T-helper 2 cell (primary cell): ENCODE measurements at places on chromosomes 5 and 9.

GRCh38 chr5:102295534-102296177 lies 428 bp downstream of the SLCO4C1 start:
- DNase-seq: no peak

DNA sequence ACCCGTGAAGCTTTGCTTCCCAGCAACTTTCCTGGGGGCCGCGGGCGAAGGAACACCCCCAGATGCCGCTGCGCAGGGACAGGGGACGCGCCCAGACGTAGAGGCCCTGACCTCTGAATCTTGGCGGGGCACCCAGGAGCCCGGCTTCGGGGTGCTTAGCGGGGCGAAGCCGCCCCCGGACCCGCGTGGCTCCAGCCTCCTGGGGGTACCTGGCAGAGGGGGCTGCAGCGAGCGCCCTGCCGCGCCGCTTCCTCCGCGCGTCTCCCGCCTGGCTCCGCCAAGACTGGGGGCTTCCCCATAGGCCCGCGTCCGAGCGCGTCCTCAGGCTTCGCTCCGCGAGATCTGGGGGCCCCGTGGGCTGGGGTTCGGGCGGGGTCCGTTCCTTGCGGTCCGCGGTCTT lies 23.0 kb upstream of the ZNF782 start:
- DNase-seq: no peak

GRCh38 chr5:68343421-68343826 lies 127.9 kb downstream of the PIK3R1 start:
- DNase-seq: no peak

DNA sequence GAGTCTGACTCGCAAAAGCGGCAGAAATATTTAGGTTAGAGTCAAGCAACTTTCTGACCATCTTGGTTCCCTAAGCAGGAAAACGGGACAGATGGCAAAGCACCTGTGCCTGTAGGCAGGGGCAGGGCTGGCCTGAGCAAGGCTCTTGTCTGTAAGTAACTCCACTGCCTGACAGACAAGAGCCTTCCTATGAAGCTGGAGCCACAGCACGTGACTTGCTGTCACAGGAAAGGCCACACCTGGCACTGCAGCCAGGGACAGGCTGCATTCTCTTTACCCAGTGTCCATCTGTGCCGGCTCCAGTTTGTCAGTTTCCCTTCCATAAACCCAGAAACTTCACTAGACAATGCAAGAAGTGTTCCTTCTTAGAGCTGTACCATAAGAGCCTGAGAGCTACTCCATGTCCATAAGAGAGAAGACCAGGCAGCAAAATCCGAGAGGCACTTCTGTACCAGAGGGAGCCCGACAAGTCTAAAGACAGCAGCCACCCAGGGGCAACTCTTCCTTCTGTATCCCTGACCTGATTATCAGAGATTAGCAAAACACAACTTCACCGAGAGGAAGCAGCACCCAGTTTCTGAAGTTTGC lies 78.1 kb downstream of the GPR21 start:
- no peak for DNase-seq

DNA sequence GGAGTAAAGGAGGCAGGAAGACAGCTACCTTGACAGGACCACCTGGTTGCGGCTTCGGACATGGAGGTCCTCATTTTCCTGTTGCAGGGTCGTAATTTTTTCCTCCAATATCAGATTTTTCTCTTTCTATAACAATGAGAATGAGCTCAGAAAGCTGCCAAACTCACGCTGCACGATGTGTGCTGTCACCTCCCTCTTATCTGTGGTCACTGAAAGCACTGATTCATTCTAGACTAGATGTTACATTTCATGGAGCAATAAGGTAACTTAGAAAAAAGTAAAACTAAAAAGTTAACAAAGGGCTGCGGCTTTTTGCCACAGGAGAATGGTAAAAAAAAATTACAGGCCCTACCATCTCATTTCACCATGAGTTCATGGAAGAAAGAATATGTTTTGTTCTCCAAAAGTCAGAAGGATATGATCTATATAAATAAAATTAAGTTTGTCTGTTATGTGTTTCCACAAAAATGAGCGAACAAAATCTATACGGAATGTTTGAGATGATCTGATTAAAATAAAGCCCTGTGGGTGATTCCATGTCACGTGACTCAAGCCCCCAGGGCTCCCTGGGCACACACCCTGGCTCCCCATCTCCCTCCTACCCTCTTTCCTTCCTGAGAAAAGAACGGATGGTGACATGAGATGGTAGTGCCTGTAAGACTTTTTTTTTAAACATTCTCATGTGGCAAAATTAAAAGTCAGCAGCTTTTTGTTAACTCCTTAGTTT lies 26.9 kb upstream of the ANXA6 start:
- DNase-seq: no peak

GRCh38 chr9:18706648-18707047 lies 232.7 kb downstream of the ADAMTSL1 start:
- no peak for DNase-seq

DNA sequence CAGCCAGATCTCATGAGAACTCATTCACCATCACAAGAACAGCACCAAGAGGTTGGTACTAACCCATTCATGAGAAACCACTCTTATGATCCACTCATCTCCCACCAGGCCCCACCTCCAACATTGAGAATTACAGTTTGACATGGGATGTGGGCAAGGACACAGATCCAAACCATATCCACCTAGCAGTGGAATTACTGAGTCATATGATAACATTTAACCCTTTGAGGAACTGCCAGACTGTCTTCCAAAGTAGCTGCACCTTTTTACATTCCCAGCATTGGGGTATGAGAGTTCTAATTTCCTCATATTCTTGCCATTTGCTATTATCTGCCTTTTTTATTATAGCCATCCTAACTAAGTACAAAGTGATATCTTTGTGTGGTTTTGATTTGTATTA lies 51.9 kb downstream of the CTNNA1 start:
- no peak for DNase-seq

DNA sequence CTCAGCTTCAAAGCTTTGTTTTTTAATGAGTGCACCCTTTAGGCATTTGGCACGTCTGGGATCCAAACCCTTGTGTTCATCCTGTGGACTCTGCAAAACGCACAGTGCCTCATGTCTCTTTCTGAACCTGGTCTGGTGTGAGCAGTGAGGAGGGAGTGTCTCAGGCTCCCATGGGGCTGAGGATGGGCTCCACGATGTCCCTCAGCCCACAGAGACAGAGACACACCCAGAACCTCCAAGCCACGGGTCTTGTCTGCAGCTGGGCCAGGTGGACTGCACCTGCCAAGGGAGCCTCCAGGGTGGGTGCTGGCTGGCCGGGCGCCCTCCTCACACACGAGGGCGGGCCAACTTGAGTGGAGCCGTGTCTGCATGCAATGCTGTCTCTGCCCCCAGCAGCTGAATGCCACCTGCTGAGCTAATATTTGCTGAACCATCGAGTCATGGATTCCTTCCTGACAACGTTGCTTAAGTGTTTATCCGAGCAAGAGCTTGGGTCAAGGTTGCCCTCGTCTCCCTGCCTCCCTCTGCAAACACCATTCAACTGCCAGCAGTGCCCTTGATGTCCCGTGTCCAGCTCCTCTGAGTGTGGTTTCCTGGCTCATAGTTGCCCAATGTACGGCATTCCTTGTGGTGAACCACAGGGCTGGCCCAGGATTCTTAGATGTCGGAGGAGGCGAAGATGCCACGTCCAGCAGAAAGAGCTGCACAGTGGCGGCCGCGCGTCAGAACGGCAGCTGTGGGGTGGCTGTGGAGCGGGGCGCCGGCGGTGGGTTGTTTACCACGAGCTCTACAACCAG lies 31.4 kb upstream of the LPCAT1 start:
- DNase-seq: no peak

DNA sequence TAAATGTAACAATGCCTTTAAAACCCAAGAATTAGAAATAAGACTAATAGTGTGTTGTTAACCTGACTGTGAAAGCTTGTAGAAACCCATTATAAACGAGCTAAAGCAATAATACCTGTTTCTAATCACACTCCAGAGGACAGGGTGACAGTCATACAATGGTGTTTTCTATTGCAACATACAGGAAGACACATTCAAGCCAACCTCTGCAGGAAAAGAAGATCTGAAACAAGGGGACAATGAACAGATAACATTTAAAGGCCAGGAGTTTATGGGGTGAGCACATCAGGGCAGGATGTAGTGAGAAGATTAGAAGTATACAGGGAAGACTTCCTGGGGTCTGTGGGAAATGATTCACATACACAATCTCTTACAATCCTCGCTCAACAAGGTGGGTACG lies 13.8 kb downstream of the BARHL1 start:
- no peak for DNase-seq

GRCh38 chr5:59107692-59108091 lies 524.8 kb downstream of the RAB3C start:
- DNase-seq: no peak

- no peak for DNase-seq
Observed at GRCh38 chr9:126114409-126114760, 212.2 kb upstream of the MVB12B start.

DNA sequence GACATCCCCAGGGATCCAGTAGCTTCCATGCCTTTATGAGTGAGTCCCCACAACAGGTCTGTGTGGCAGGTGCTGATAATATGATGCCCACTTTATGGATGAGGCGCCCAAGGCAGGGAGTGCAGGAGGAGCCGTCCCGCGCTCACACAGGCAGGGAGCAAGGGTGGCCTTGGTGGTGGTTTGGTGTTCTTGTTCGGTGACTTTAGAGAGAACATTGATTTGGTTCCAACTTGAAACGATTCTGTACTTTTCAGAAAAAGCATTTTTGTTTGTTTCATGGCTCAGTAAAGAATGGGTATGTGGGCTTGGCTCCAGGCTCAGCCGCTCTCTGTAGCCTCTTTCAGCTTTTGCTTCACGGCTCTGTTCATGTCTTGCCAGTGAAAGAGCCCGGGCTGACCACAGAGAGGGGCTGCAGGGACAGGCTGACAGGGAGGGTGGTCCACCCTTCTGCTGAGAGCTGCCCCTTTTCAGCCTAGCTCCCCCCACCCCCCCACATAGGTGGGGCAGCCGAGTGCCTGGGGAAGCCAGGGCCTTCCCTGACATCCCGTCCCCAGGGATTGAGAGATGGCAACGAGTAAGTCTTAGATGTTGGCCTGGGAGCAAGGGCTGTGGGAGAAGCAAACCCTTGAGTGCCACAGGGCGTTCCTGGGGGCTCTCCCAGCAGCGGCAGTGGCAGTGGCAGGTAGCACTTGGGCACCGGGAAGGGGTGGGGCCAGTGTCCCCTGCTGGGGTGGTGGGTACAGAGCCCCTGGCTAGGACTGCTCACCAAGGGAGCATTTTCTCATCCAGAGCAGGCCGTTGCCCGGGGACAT lies 28.0 kb downstream of the NCS1 start:
- no peak for DNase-seq

GRCh38 chr5:149405550-149406202 lies 26.6 kb upstream of the IL17B start:
- no peak for DNase-seq

GRCh38 chr5:32182463-32183063 lies 8.4 kb upstream of the GOLPH3 start:
- DNase-seq: no peak

GRCh38 chr9:13220837-13221236 lies 58.7 kb downstream of the MPDZ start:
- no peak for DNase-seq

DNA sequence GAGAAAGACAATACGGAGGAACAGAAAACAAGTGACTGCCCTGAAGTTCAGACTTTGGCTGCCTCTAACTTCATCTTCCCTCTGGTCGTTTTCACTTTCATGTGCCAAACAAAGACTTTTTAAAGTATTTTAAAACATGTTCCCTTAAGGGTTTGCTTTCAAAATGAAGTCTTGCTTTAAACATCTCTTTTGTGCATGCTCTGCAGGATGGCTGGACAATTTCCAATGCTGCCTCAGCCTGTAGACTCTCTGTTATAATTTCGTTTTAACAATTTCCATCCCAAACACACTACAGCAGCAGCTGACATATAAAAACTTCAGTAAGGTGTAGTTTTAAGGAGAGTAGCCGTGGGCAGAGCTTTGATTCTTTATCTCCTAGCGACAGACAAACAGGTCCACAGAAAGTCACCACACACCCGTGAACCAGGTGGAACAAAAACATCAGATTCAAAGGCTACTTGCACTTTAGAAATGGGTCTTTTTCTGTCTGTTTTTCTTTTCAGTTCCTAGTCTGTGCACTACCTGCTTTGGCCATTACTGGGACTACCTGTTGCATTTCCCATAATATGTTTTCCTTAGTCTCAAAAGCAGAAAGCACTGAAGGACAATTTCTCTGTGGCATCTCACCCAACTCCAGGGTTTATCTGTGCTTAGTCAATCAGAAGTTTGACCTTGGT lies 308.9 kb downstream of the DTWD2 start:
- no peak for DNase-seq

DNA sequence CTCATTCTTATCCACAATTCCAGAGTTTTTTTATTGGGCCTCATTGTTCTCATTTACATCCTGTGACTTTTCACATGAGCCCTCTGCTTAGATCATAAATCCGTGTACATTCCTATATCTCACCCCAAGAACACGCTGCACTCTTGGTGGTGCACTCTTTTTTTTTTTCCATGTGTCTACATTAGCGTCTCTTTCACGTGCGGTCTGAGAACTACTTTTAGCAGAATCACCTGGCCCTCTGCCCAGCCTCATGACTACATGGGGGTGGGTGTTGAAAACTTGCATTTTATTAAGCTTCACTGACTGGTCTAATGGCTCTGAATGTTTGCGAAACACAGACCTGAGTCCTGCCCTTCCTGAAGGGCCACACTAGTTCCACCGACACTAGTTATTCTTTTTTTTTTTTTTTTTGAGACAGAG lies 18.6 kb downstream of the C9orf57 start:
- no peak for DNase-seq

- no peak for DNase-seq
Observed at GRCh38 chr9:137989156-137989555, 111.6 kb downstream of the CACNA1B start.

GRCh38 chr5:167624053-167624452 lies 667.4 kb upstream of the WWC1 start:
- DNase-seq: no peak

DNA sequence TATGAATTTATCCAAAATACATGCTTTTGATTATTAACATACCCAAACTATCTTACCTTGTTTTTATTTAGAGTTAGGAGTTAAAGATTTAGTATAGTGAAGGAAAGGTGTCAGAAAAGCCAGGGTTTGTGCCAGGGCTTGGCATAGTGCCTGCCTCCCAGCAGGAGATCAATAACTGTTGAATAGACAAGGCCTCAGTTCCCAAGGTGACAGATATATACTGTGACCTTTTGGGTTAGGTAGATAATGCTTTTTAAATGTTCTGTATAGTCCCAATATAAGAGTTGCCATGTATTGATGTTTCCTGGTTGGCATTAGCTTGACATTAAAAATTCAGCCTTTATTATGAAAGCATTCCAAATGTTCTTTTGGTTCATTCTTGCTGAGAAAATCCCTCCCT lies 121.8 kb downstream of the MCTP1 start:
- DNase-seq: no peak

GRCh38 chr5:77832938-77833337 lies 56.8 kb upstream of the TBCA start:
- no peak for DNase-seq

DNA sequence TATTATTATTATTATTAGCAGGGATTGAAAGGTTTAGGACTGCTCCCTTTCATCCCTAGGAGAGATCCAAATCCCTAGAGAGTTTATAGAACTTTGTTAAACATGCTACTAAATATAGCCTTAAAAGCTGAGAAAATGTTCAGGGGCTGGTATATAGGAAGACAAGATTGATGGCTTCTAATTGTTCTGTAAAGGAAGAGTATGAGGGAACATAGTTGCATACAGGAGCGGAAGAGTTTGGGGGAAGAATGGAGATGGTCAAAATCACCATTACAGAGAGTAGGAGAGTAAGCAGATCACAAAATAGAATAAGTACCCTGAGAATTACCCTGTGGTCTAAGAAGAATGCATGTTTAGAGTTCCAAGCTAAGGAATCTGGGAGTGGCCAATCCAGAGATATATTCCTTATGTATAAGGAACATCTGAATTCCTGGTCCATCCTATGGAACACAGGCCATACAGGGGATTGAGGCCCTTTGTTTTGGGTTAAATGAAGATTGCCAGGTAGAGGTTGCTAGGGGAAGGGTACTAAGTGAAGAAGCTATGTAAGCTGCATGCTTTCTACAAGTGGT lies 158.0 kb upstream of the APC start:
- DNase-seq: no peak
